NCI-H1048 (cell line): ENCODE measurements at places on chromosomes 2 and 18.
A peak's percentile ranks its signal among the peaks of the same experiment; 100 is the strongest.

- peak; percentile 0 for DNase-seq
Measured at GRCh38 chr2:181953881-181954537, 31.6 kb upstream of the PPP1R1C start.

GRCh38 chr2:163556511-163556910 is 179.3 kb downstream of the FIGN start:
- no peak for DNase-seq

DNA sequence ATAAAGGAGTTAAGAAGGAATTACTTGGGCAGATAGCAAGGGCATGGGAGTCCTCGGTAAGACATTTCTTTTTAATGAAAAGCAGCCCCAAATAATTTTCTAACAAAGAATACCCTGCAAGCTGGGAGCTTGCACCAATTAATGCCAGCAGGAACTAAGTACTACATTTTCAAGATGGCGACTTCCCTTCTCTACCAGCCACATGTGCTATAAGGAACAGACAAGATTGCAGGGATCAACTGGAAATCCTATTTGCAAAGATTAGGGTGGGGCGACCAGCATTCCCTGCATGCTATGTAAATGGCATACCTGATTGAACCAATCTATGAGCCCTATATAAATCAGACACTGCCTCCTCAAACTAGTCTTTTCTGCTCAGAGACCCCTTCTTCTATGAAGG is 827.5 kb downstream of the ADCYAP1 start:
- no peak for DNase-seq

DNA sequence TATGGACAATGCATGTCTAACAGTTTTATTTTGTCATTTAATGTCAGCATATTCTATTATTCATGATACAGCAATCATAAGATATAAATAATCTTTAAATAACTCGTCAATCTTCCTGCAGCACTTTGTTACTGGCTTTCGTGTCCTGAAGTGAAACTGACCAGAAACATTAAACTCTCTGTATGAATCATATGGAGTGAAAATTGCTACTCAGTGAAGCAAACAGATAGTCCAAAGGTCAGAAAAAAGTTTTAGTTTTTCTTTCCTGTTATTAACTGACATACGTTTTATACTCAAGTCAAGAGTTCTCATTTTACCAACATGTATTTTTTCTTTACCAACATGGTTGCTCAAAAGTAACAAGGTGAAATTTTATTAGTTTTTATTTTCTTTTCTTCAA is 106.8 kb upstream of the GALNT5 start:
- no peak for DNase-seq

- no peak for DNase-seq
Measured at GRCh38 chr2:181421131-181421458, 36.1 kb upstream of the ITGA4 start.

DNA sequence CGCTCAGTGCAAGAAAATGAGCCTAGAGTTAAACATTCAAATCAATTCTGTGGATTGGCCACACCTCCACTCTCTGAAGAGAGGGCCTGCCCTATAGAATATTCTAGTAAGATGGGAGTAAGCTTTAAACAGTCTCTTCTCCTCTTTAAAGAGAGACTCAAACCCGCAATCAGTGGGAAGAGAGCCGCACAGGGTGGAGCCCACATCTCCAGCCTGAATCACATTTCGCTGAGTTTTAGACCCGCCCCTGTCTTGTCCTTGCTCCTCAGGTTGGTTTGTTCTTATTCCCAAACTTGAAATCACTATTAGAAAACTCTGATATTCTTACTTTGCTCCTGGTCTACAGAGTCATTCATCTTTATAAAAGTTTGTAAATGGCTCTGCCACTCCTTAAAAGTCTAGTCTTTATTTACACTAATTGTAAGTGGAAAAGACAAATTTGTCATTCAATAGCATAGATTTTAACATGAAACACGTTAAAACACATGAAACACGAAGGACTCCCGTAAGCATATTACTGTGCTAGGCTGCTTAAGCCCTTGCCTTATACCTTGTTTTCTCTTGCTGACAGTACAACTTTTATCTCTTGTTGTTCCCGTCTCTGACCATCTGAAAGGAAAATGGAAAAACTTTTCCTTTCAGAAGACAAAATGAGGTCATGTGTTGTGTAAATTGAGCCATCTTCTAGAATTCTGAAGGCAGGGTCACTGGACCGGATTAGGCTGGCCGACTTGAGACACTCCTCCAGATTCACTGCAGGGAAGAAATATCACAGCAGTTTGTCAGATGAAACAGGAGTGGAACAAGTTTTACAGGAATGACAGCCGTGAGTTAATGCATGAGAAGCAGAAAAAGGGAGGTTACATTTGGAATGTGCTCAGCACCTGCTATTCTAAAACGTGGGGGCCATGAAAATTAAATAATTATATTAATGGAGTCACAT is 5.6 kb downstream of the DSC1 start:
- DNase-seq: no peak

DNA sequence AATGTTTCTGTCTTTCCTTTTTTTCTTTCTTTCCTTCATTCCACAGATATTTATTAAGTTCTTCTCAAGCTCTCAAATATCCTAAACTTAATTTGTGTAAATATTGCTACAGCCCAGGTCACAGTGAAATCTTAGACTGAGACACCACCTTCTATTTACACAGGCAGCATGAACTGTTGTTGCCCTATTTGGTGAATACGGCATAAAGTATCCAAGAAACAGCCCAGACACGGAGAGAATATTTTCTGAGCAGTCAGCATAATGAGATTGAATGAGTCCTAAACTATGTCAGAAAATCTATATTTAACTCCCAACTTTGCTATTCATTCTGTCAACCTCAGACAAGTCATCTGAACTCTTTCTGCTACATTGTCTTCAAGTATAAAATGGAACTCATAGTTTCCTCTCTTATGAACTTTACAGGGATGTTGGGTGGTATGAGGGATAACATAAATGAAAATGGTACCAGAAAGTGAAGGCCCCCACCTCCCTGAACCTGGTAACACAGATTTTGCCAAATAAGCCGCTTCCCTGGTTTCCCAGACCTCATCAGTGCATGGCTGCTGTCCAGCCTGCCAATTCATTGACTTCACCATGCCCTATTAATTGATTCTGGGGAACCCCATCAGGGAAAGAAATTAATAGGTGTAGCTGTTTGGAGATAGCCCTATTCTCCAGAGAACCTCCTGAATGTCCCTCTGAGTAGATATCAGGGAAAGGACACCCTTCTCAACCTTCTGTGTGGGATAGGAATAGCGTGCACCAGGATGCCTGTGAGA is 235.9 kb downstream of the SETBP1 start:
- DNase-seq: no peak

DNA sequence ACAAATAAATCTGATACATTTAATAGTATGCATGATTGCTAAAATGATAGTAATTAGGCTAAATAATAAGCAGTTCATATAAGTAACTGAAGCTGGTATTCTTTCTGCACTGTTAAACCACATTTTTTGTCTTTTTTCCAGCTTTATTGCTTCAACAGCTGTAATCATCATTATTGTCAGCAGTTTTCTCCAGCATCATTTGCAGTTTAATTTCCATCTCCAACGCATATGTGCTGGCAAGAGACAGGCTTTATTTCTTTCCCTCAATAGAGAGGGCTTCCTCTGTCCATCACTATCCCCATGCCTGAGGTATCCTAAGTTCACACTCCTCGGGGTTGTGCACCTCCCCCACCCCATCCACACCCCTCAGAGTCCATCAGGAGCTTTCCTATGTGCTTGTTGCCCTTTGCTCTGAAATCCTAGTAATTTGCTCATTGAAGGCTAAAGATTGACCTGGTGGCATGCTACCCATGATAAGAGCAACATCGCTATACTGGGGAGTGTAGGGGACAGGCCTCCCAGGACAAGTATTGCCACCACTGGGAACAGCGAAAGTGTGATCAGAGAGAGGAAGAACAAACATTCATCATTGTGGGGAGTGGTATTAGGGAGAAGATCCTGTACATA is 37.1 kb downstream of the B4GALT6 start:
- DNase-seq: no peak

DNA sequence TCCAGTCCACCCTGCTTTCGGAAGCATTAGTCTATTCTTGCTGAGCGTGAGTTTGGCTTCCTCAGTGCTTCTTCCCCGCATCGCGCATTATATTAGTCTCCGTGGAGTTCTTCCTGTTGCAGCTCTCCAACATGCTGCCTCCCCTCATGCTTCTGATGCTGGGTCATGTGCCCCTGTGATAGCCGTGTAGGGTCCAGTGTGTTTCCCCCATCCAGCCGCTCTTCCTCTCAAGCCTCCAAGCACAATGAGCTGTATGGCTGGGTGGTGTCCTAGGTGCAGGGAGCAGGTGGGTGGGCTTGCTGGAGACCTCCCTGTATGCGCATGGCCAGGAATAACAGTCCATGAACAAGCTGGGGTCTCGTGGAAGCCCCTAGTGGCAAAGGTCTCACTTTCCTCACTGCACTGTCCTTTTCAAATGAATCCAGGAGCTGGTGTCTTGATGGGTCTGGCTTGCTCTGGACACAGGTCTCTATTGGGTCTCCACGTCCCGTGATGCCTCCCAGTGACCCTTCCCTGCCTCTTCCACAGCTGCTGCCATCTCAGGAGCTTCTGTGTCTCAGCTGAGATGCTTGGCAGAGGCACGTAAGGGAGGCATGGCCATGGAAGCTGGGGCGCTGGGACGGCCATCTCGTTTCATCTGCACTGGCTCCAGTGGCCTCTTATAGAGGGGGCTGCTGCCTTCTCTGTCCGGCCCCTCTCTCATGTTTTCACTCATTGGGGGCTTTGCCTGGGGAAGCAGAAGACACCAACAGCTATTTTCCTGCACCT is 54.8 kb upstream of the HDAC4 start:
- DNase-seq: no peak

- no peak for DNase-seq
Measured at GRCh38 chr2:46171411-46171953, 125.7 kb upstream of the EPAS1 start.

- no peak for DNase-seq
Measured at GRCh38 chr2:95354925-95355324, 47.6 kb upstream of the FAHD2A start.

DNA sequence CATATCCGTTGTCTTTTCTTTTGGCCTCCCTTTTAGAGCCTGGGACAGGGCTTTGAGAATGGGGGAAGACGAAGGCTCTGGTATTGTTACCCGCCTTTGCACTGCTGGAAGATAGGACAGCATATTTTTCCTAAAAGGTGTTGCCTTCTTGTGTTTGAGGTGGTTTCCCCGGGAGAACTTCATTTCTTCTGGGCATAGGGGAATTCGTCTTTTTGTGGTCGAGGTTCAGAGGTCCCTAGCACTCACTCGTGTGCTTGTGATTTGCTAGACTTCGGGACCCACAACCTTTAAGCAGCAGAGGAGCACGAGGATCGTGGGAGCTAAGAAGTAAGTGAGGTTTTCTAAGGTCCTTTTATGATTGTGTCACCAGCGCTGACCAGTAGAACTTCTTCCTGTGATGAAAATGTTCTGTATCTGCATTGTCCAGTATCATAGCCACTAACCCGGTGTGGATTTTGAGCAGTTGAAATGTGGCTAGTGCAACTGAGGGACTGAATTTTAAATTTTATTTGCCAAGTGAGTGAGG is 611 bp downstream of the ZNF512 start:
- DNase-seq: no peak

GRCh38 chr2:99079226-99079625 is 62.3 kb upstream of the C2orf15 start:
- no peak for DNase-seq

- no peak for DNase-seq
Measured at GRCh38 chr2:172617115-172617514, 61.2 kb downstream of the PDK1 start.

- DNase-seq: no peak
Measured at GRCh38 chr2:119327431-119327830, 39.2 kb downstream of the C2orf76 start.

GRCh38 chr2:182573553-182573952 is 142.5 kb upstream of the DNAJC10 start:
- DNase-seq: no peak

DNA sequence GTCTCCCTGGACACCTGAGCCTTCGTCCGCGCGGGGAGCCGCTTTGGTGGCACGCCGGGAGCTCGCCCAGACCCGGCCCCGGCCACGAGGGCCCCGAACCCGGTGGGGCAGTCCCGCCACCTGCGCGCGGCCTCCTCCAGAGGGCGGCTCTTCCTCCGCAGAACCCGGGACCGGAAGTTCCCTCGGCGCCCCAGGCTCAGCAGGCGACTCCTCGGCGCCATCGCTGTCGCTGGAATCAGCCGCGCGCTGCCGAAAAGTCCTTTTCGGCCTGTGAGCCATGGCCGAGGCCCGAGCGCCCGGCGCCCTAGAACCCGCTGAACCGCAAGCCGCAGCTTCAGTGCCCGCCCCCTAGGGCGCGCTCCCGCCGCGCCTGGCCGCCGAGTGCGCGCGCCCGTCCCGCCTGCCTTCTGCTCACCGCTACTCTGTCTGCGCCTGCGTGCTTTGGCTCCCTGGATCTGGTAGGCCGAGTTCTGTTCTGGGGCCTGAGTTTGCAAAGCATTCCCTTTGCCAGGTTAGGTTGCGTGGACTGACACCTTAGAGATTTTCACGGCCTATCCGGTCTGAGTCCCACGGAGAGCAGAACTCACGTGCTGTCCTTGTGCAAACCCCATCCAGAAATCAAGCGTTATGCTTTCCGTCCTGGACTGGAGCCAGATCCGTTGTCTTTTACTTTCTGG is at the start of gene GCFC2:
TSS of gene GCFC2 (minus strand) at position 339 of the 677 bp plus-strand sequence. CDS start at position 279, 60 bp downstream.
- peak; percentile 69 for DNase-seq

- no peak for DNase-seq
Measured at GRCh38 chr2:143600116-143600515, 470.9 kb downstream of the ARHGAP15 start.

DNA sequence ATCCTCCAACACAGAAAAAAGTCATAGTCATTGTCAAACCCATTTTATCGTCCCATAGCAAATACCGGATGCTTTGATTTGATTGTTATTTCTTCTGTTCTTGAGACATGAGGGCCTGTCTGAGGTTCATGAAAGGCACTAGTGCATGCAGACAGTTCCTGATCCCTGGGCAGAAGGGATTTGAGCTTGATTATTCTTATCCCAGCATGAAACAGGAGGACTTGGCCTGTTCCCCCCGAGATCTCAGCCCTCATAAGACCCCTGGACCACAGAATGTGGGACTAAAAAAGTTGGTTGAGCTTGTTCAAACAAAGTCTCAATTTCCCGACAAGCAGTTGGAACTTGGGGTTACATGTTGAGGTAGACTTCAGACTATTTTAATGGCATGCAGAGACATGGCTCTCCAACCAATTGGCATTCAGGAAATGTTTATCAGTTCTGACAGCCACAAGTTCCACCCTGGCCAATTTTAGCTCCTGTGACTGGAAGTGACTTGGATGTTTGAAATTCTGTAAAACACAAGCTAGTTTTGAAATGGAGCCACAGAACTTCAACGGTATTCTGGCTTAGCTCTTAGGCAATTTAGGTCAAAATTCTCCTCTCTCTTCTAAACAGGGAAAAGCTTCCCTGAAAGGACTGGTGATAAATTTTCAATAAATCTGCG is 366.9 kb upstream of the SLC14A2 start:
- no peak for DNase-seq

DNA sequence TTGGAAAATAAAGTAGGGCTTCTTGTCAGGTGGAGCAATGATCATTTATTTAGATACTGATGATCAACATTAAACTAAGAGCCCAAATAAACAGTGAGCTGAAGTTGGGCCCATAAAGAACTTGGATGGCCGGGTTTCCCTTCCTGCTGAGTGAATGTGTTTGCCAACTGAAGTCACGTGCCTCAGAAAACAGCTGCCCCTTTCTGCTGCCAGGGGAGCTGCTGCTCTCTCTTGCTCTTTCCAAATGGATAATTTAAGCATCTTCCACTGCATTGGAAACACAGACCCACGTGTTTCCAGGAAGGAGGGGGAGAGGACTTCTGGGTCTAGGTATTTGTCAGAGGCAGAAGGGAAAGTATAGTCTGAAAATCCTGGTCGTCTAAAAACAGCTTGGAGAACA is 22.9 kb upstream of the NCKAP5 start:
- DNase-seq: no peak
